NCI-H2029 (cell line): ENCODE measurements at places on chromosomes 7 and 10.

GRCh38 chr7:82961240-82961639 is 201.4 kb downstream of the PCLO start:
- no peak for DNase-seq

- no peak for DNase-seq
These were observed 323.4 kb downstream of the GRID1 start for GRCh38 chr10:86043236-86043635.

DNA sequence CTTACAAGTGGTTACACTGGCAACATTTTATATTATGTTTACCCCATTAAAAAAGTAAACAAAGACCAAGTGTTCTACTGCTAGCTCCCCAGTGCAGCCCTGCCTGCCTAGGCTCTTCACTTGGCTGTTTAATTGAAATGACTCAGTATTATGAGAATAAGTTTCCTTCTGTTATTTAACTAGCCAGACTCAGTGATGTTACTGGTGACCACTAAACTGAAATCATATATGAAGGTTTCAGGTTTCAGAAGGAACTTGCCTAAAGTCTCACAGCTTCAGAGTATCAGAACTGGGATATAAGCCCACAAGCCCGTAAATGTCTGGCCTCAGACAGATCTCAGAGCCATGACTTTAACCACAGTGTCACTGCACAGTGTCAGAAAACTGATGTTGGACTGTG is 66.8 kb upstream of the EXOC4 start:
- DNase-seq = no peak

GRCh38 chr7:1806354-1806753 is 136.3 kb downstream of the ELFN1 start:
- no peak for DNase-seq

DNA sequence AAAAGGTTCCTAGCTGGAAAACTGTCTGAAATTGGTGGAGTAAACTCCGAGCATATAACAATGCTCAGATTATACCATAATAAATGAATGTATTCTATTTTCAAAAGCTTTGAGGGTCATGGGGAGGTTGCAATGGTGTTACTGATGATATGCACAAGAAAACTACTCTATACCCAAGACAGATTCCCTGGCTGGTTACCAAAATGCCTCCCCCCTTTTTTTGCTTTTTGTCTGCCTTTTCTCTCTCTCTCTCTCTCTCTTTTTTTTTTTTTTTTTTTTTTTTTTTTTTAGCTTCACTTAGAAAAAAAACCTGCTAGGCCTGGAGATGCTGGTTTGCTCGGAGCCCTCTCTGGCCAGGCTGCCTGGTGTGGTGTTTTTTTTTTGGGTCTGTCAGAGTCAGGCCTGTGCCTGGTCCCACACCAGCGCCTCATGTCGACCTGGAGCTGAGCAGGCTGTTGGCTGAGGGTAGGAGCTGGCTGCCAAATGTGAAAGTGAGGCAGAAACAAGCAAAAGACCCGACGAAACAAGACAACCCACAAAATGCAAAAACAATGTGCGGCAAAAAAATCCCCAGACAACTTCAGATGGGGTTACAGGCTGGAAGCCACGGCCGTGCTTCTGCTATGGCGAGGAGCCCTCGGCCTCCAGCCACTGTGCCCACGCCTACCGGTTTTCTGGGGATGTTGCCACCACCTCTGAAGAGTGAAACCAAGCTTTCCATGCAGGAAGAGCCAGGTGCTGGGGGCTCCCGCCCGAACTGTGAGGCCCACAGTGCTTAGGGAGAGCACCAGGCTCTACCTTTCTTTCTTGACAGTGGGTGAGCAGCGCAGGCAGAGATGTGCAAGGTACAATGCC is 59.9 kb upstream of the EFCAB10 start:
- DNase-seq = no peak

DNA sequence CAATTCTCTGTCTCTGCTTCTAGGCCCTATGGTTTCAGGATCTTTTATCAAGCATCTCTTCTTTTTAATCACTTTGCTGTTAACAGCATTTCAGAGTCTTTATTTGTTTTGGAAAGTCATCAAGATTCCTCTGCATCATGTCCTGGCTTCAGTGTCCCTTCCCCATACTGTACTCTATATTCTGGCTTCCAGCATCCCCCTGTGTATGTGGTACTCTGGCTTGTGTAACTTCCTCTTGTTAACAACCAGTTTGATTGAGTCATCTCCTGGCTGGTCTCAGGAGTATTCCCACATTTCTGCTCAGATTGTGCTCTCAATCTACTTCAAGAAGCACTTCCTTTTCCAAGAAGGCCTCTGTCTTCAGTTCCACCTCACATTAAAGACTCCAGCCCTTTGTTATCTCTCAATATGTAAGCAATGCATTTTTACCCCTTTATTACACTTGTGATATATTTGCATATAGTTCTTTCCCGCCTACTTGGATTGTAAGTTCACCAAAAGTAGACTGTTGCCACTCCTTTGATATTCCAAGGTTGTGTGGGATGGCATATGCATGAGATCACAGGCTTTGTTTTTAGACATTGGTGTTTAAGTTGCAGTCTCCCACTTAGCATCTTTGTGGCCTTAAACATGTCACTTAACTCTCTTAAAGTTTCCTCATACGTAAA is 15.1 kb upstream of the ATE1 start:
- no peak for DNase-seq

DNA sequence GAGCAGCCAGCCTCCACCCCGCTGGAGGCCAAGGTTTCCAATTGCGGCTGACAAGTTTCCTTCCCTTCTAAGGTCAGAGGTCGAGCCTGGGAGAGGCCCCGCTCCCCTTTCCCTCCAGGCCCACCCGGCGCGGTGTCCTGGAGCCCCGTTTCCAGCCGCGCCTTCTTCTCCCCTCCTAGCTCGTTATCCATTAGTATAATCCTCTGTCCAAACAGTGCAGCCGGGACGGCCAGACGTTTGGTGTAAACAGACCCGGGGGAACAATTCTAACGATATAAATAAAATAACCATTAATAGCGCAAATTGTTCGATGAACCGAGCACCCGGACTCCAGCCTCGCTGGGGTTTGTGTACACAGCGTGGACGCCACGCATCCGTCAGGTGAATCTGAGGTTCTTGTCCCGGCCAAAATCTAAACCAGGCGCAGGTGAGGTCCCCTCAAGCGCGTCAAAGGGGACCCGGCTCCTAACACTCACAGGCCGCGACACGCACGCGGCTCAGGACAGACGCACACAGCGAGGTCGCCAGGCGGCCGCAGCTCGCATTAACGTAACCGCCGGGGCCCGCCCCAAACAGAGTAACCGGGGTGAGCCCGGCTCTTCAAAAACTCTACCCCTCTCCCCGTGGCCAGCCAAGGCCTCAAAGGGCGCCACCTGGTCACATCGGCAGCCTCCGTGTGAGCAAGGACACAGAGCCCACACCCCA is 10.8 kb upstream of the NKX2-3 start:
- no peak for DNase-seq

GRCh38 chr10:88953662-88954061 is 1.1 kb upstream of the ACTA2 start:
- DNase-seq = no peak

DNA sequence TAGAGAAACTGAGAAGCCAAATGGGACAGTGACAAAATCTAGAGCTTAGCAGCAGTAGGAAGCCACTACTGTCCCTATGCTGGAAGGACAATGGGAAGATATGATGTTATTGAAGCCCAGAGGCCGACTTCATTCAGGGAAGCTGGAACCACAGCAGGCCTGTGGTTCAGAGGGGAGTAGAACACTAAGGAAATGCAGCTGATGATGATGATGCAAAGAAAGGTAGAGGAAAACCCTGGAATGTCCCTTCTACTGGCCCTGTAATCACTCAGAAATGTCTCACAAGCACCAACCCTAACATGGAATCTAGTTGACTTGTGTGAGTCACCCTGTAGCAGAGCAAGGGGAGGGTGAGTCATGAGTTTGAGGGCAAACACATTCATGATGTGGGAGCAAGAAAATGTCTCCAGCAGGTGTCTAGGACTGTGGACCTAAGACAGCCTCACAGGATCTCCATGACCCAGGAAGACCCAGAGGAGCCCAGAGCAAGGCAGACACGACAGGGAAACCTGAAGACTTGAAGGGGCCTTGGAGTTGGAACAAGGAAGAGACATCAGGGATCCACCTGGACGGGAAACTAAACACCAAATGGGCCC is 37.0 kb upstream of the LRRC17 start:
- DNase-seq = no peak

DNA sequence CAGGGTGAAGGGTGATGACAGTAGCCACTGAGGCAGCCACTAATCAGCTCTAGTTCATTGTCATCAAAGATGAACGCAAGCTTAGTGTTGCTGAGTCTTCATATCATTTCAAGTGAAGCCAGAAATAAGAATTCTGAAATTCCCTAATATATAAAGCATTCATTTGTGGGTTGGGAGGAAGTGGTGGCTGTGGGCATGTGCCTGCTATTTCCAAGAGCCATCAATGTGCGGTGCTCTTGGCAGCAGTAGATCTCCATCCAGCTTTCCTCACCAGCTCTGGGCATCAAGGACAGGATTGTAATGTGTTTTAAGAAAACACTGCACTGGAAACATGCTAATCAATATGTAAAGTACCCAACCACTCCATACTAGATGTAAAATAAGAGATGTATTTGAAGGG is 202.5 kb upstream of the AHR start:
- DNase-seq = no peak

DNA sequence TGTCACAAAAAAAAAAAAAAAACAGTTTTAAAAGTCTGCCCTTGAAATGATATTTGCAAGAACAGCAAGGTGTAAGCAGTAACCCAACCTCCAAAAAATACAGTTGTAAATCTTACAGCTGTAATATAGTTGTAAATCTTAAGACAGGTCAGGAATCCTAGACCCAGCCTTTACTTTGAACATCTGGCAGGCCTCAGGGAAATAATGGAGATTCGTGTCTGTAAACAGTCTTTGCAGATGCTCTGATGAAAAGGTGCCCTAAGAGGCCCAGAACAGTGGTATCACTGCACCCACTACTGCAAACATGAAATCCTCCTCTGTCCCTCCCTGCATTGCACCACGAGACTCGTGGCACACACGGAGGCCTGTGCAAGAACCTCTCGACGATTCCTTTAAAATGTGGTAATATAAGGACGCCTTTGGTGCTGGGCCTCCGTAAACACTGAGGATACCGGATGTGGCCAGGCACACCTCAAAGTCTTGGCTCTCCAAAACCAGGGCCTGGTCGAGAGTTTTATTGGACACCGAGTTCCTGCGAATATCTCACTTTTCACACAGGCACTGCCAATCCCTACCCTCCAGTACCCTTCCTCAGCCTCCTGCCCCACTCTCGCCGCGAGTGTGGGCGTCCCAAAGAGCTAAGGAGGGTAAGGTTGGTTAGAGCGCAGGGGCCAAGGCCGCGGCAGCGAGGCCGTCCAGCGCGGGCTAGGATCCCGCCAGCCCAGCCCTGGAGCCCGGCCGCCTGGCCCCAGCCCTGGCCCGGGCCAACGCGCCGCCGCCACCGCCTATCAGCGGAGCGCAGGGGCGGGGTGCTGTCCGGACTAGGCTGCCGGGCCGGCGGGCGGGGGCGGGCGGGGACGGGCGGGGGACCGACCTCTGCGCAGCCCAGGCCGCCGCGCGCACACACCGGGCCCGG is at the start of gene REEP3:
TSS of gene REEP3 (plus strand) at position 902 of the 916 bp plus-strand sequence. CDS start 145 bp downstream, outside the sequence.
- peak; percentile 22 for DNase-seq

- DNase-seq = no peak
These were observed 92.4 kb downstream of the CTTNBP2 start for GRCh38 chr7:117780832-117781231.

- DNase-seq = no peak
These were observed 239.1 kb downstream of the EBF3 start for GRCh38 chr10:129725011-129725410.

GRCh38 chr10:118062798-118063238 is 16.1 kb upstream of the RAB11FIP2 start:
- no peak for DNase-seq

DNA sequence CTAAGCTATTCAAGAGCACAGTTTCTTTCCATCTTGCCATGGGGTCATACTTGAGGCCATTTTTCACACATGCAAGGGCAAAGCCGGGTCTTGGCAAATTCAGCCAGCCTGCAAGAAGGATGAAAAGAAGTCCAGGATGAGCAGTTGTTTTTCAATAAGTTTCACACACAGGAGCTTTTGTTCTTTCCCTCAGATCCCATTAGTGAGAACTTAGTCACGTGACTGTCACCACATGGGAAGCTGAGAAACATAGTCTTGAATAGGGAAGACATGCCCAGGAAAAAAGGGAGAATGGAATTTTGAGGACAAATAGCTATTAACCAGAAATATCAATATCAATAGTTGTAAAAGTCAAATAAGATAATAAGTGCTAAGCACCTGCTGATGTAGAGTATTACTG is 137.7 kb downstream of the AHR start:
- no peak for DNase-seq

DNA sequence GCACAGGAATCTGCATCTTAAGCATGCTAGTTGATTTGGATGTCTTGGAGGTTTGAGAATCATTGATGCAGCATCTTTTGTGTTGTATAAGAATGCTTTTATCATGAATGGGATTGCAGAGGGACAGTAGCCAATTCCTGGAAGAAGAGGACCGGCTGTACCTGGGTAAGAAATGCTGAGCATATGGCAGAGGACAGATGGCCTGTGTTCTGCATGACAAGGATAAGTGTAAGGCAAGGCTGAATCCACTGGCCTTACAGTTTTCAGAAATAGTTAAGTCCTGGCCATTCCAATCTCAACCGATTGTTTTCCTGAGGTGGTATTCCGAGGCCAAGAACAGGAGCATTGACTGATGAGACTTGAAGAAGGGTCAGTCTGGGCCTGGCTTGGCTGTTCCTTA is 24.4 kb upstream of the KBTBD2 start:
- DNase-seq = no peak

DNA sequence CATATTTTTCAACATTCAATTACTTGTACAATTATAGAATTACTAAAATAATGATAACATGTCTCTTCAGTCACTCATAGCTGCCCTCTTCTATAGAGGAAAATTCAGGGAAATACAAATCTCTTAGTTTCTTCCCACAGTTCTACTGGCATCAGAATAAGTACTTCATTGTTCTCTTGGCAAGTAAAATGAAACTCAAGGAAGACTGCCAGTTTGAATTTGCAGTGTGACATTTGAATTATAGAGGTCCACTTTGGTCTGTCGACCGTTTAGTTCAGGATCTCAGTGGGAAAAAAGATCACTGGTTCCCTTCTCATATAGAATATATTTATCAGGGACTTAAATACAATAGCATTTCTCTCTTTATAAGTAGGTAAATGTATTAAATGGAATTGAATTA is 114.5 kb downstream of the PON1 start:
- DNase-seq = no peak

GRCh38 chr10:26385443-26385842 is 52.7 kb upstream of the APBB1IP start:
- no peak for DNase-seq

DNA sequence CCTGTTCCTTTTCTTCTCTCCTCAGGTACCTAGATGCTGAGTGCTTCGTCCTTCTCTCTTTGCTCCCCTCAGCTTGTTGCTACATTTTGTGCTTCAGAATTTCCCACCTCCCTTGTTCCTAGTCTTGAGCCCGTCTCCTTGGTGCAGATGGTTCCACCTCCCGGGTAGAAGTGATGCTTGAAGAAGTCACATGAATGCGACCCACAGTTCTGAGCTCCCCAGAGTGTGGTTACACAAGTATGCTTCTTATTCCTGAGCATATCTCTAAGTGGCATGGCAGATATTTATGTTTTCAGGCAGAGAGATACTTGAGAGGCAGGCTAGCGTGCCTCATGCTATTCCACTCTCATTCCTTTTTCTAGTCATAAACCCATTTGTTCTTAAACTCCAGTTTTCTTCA is 34.0 kb downstream of the INPP5F start:
- DNase-seq = no peak
